ENCODE measurements at places on chromosomes 12 and 14.

GRCh38 chr12:49131894-49132461 is 783 bp upstream of the TUBA1B start:
- no peak for DNase-seq

DNA sequence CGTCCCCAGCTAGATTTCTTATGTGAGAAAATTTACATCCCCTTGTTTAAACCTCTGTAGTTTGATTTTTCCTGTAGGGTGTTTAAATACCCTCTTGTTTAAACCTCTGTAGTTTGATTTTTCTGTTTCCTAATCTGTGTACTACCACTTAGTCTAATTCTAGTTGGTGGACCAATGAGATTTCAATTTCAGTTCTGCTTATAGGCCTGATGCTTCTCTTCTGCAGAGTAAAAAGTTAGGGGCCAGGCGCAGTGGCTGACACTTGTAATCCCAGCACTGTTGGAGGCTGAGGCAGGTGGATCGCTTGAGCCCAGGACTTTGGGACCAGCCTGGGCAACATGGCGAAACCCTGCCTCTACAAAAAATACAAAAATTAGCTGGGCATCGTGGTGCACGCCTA is 11.5 kb downstream of the UBC start:
- no peak for DNase-seq

- DNase-seq, result no peak
Measured at GRCh38 chr12:64707362-64707761, 51.8 kb downstream of the GNS start.

GRCh38 chr12:98646294-98647090 is 1.4 kb downstream of the APAF1 start:
- DNase-seq, result no peak

DNA sequence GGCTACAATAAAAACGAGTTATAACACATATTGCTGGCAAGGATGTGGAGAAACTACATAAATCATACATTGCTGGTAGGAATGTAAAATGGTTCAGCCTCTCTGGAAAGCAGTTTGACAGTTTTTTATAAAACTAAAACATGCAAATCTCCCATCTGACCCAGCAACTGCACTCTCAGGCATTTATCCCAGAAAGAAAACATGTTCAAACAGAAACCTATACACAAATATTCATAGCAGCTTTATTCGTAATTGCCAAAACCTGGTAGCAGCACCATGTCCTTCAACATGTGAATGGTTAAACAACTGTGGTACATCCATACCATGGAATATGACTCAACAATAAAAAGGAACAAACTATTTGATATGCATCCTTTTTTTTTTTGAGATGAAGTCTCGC is 10.1 kb upstream of the TMCC3 start:
- no peak for DNase-seq

DNA sequence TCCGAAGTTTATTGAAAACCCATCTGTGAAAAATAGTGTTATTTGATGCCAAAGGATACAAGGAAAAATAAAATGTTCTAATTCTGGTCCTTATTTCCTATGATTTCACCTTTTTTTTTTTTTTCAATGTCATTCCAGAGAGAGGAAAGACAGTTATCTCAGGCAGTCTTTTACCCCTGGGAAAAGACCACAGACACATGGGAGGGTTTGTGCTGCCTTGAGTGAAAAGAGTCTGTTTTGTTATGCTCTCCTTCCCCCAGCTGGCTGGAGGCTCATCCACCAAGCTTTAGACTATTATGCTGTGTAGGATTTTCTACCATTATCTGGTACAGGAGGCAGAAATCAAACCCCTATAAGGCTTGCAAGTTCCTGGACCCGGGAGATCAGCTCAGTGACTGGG is 151.8 kb downstream of the CRADD start:
- DNase-seq, result no peak

- DNase-seq, result no peak
Measured at GRCh38 chr14:100841761-100842403, 16.0 kb downstream of the MEG3 start.

- DNase-seq, result peak; percentile 19
Measured at GRCh38 chr14:58107947-58108552, 44.0 kb downstream of the ARMH4 start.

- DNase-seq, result no peak
Measured at GRCh38 chr12:63857771-63858670, 13.5 kb downstream of the SRGAP1 start.

DNA sequence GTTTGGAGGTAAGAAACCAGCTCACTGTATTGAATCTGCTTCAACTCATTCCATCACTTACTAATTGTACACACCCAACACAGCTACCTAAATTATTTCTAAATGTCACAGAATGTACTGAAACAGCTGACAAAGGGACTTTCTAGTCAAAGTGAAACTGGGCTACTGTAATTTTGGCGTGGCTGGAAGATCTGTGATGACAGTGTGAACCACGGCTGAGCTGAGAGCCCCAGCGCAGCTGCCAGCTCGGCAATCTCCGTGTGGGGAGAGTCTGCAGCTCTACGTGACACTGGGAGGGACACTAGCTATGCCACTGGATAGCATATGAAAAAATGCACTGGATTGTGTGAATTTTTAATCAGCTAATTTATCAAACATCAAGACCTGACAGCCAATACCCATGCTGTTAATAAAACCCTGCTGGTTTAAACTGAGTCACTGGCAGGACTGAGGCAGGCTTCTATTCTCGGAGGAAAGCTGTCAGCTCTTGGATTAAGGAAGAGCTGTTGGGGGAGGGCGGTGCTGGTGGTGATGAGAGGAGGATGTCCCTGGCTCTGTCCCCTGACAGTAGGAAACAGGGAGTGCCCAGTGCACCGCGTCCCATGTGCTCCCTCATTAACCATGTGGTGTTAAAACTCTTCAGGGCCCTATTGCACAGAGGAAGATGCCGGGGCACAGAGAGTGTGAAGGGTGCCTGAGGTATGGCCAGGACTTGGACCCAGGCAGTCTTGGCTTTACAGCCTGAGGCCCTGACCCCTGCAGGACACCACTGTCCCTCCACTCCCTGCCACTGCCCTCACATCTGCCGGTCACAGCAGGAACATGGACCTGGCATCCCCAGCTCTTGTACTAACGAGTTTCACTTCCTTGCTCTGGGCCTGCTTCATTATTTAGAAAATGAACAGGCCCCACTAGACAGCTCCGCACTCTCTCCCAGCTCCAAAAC is 13.3 kb downstream of the SLC15A4 start:
- DNase-seq, result no peak

DNA sequence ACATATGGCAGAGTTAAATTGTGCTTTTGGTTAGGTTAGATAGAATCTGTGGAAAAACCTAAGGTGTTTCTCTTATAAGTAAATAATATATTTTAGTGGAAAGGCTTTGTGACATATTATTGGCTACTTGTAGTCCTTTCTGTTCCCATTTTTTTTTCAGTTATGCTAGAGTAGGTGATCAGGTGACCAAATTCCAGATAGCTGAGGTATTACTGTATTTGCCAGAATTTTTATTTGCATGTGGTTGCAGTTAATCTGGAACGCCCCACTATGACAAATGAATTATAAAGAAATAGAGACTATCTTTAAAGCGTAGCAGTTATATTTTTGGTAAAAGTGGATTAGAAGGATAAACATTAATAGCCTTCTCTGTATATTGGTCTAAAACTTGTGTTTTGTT is 52.0 kb downstream of the ARHGAP5 start:
- no peak for DNase-seq

DNA sequence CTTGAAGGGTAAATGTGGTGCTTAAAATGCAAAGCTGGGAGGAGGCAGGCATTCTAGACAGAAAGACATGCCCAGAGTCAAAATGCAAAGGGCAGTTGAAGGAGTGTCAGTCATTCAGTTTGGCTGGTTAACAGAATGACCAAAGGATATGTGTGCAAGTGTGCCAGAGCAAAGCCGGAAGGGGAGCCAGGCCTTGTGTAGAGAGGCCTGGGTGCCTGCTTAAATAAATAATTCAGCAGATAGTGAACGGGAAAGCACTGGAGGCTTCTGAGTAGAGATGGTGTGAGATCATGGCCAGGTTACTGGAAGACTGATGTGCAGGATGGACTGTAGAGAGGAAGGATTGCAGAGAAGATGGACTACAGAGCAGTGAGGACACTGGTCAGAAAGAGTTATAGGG is 244.9 kb downstream of the PRKD1 start:
- DNase-seq, result no peak
